ENCODE measurements at places on chromosomes 1 and 21. TPM values are rescaled to one million over a fixed set of nuclear protein-coding genes. Genes with fewer than 3 reads are reported as not detected.

DNA sequence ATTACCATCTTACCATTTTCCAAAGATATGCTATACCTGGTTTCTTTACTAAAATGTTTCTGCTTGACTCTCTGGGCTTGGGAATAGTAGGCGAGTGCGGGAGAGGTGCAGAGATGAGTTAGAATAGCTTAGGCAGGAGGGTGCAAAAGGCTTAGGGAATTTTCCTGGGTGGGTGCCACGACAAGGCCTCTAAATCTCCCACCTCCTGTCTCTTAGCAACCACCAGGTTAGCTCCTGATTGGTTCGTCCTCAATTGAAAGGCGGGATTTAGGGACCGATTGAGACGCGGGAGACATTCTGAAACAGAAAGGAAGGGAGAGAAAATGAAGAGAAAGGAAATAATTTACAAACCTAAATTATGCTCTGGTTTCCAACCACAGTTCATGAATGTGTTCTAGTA, 3.1 kb downstream of the ACKR1 start:
- H3K4me3 ChIP-seq = no peak overlapping the region
- DNase-seq = no peak
- no peak overlapping the region for H3K27ac ChIP-seq
- H3K36me3 ChIP-seq = no peaks in the 10 kb centered on the region

- no peak overlapping the region for H3K27ac ChIP-seq
- no peak for DNase-seq
- peaks cover 97% of the 10 kb centered on the region for H3K36me3 ChIP-seq
- H3K4me3 ChIP-seq = no peak overlapping the region
- H3K27me3 ChIP-seq = no peaks in the 10 kb centered on the region
Measured at GRCh38 chr1:205719015-205719414, 31.0 kb downstream of the NUCKS1 start.

DNA sequence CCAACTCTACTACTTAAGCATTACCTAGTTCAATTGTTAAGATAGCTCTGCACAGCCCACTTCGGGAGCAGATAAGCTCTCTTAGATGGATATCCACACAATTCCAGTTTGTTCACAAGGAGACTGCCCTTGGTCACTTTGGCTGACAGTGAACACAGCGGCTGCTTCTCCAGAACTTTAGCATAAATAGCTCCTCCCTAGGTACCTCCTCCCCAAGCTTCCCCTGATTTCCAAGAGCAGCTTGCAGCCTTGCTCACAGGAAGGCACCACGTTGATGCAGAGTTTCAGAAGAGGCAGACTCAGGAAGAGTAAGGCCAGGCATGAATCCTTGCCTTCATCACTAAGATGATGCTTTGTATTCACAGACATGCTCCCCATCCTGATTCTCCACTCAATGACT, 24.7 kb downstream of the TFF3 start:
- no peak overlapping the region for H3K4me3 ChIP-seq
- no peaks in the 10 kb centered on the region for H3K27me3 ChIP-seq
- no peaks in the 10 kb centered on the region for H3K4me1 ChIP-seq
- H3K36me3 ChIP-seq = peaks cover 68% of the 10 kb centered on the region

- peak; percentile 73 for DNase-seq
- H3K4me1 ChIP-seq = no peaks in the 10 kb centered on the region
- H3K27me3 ChIP-seq = no peaks in the 10 kb centered on the region
- H3K36me3 ChIP-seq = no peaks in the 10 kb centered on the region
Measured at GRCh38 chr1:154608397-154609270, 648 bp upstream of the ADAR start.

KLF18 gene
- total RNA-seq = not detected

DNA sequence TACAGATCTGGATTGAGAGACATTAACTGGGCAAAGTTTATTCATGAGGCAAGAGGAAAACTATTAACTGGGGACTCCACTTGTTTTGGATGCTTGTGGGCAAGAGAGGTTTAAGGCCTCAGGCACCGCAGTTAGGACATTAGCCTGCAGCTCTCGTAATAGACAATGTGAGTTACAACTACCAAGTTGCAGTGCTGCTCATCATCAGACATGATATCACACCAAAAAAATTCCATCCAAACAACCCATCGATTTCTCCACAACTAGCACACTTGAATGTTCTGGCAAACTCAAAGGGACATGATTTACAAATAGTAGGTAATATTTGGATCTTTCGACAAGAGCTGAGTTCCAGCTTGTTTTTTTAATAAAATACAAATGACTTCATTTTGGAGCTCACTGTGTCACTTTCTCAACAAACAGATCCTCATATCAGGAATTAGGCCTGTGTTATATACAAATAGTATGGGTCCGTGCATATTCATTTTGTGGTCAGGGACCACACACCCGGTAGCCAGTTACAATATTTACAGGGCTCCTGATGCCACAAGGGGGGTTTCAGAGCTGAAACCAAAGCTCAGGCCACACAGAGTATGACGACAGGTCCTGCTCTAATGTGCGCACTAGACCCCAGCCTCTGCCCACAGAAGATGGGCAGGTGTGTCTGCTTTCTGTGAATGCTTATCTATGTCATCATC, 128.0 kb downstream of the TGFBR3 start:
- peak overlapping the region; percentile 69 for H3K27ac ChIP-seq
- H3K4me3 ChIP-seq = no peak overlapping the region
- no peaks in the 10 kb centered on the region for H3K36me3 ChIP-seq

DNA sequence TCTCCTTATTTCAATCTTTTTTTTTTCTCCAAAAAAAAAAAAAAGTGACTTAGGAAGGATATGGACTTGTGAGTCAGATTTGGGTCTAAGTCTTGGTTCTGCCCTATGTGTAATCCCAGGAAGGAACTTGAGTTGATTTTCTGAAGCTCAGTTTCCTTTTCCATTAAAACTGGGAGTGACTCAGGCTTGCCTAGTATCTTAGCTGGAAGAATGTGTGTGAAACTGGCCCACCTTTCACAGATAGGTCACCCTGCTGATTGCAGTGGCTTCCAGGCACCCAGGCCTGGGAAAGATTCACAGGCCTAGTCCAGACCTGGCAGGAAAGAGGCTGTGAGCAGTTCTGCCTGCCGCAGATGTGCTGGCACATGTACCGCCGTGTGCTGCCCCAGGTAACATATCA, 218.3 kb upstream of the HOOK1 start:
- H3K36me3 ChIP-seq = no peaks in the 10 kb centered on the region
- H3K27me3 ChIP-seq = no peaks in the 10 kb centered on the region
- H3K27ac ChIP-seq = peak overlapping the region; percentile 83
- no peak for DNase-seq
- peaks cover 81% of the 10 kb centered on the region for H3K4me1 ChIP-seq
- no peak overlapping the region for H3K4me3 ChIP-seq

- no peak overlapping the region for H3K4me3 ChIP-seq
- no peaks in the 10 kb centered on the region for H3K36me3 ChIP-seq
- no peaks in the 10 kb centered on the region for H3K4me1 ChIP-seq
- no peak overlapping the region for H3K27ac ChIP-seq
- DNase-seq = no peak
Measured at GRCh38 chr1:1092149-1092855, 18.2 kb upstream of the RNF223 start.

ZSCAN20 gene
- 5.8 TPM for total RNA-seq

GRCh38 chr1:186978596-186979556, 150.1 kb downstream of the PLA2G4A start:
- no peaks in the 10 kb centered on the region for H3K36me3 ChIP-seq
- no peak for DNase-seq
- H3K4me3 ChIP-seq = no peak overlapping the region
- no peaks in the 10 kb centered on the region for H3K27me3 ChIP-seq

SHE gene
- 7.5 TPM for total RNA-seq

DNA sequence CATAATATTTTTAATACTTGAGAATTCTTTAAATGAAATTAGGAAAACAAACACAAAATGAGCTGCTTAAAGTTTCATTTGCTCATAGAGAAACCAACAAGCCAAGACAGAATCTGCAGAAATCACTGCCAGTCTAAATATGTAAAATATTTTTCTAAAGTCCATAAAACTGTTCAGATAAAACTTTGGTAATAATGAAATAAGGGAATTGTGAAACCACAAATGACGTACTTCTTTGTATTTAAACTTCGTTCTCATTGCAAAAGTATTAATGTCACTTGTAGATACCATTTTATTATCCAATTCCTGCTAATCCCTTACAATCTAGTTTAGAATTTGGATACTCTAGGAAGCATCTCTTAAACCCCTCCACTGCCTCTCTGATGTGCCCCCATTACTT, 234.5 kb upstream of the NEGR1 start:
- H3K36me3 ChIP-seq = no peaks in the 10 kb centered on the region
- no peaks in the 10 kb centered on the region for H3K27me3 ChIP-seq
- H3K27ac ChIP-seq = no peak overlapping the region

DNA sequence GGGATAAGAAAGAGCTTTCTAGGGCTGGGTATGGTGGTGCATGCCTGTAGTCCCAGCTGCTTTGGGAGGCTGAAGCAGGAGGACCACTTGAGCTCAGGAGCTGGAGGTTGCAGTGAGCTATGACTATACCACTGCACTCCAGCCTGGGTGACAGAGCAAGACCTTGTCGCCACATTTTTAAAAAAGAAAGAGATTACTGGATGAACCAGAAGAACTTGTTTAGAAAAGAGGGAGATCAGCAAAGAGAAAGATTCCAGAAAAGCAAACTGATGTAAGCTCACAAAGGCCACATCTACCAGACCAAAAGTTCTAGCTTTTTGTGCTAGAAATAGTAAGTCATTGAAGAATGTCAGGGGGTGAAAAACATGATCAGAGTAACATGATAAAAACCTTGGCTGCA, 117.6 kb downstream of the KIAA0319L start:
- H3K36me3 ChIP-seq = peaks cover 38% of the 10 kb centered on the region
- H3K27me3 ChIP-seq = no peaks in the 10 kb centered on the region
- H3K4me3 ChIP-seq = no peak overlapping the region
- no peak overlapping the region for H3K27ac ChIP-seq

INAVA gene
- 0.55 TPM for total RNA-seq

PLEKHG5 gene
- 2.5 TPM for total RNA-seq

DNA sequence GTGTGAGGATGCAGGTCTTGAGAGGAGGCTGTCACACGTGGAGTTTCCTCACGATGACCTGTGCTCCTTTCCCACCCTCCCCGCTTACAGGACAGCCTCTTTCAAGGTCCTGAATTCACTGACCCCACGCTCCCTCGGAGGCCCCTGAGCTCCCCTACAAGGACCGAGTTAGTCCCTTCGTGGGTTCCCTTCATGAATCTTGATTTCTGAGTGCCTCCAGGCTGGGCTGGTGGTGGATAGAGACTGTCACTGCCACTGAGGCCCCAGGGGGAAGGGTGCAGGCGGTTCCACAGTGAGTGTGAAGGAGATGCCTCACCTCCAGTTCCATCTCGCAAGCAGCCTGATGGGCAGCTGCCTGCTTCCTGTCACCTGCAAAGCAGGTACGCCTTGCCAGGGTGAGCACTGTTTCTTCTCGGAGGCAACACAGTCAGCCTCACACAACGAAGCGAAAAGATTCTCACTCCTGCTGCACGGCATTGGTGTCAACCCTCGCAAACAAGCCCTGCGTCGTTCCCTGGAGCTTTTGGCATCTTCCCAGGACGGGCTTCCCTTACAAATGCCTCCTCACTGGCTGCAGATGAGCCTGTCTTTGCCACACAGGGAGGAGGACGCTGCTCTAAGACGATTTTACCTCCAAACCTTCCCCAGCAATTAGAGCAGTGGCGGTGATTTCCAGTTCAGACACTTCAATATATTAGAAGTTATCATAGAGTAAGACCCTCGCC, 26.7 kb upstream of the PCP4 start:
- H3K4me1 ChIP-seq = no peaks in the 10 kb centered on the region
- H3K4me3 ChIP-seq = no peak overlapping the region
- DNase-seq = no peak
- no peaks in the 10 kb centered on the region for H3K36me3 ChIP-seq
- H3K27ac ChIP-seq = no peak overlapping the region
- no peaks in the 10 kb centered on the region for H3K27me3 ChIP-seq

SEC16B gene
- total RNA-seq = 5.3 TPM

- no peak for DNase-seq
- H3K36me3 ChIP-seq = no peaks in the 10 kb centered on the region
- no peak overlapping the region for H3K27ac ChIP-seq
- no peaks in the 10 kb centered on the region for H3K27me3 ChIP-seq
- H3K4me3 ChIP-seq = no peak overlapping the region
- no peaks in the 10 kb centered on the region for H3K4me1 ChIP-seq
Measured at GRCh38 chr1:116722016-116722838, 32.0 kb upstream of the CD2 start.

DNA sequence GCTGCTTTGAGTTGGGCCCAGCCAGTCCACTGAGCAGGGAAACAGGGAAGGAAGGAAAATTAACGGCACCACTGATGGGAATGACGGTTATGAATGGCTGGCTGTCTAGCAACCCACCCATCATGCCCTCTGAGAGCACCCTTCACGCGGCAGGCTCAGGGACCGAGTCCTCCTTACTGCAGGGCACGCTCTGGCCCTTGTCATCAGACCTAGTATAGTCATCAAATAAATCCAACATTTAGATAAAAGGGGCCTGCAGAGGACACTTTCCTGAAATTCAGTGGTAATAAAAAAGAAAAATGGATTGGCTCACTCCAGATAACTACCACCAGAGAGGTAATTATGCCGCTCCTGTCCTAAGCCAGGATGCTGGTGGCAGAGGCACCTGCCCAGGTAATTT, 509.4 kb downstream of the MATN1 start:
- H3K27me3 ChIP-seq = no peaks in the 10 kb centered on the region
- no peak overlapping the region for H3K4me3 ChIP-seq
- no peak for DNase-seq
- no peak overlapping the region for H3K27ac ChIP-seq
- no peaks in the 10 kb centered on the region for H3K4me1 ChIP-seq

- H3K4me1 ChIP-seq = peaks cover 100% of the 10 kb centered on the region
- peak overlapping the region; percentile 93 for H3K27ac ChIP-seq
- H3K36me3 ChIP-seq = no peaks in the 10 kb centered on the region
- H3K27me3 ChIP-seq = no peaks in the 10 kb centered on the region
- peak; percentile 80 for DNase-seq
Measured at GRCh38 chr1:234538930-234539649, 60.1 kb upstream of the TARBP1 start.

Data from sigmoid colon (tissue), 7 donors.